SIG-M5 (cell line): ENCODE measurements at places on chromosomes 2 and 18.

DNA sequence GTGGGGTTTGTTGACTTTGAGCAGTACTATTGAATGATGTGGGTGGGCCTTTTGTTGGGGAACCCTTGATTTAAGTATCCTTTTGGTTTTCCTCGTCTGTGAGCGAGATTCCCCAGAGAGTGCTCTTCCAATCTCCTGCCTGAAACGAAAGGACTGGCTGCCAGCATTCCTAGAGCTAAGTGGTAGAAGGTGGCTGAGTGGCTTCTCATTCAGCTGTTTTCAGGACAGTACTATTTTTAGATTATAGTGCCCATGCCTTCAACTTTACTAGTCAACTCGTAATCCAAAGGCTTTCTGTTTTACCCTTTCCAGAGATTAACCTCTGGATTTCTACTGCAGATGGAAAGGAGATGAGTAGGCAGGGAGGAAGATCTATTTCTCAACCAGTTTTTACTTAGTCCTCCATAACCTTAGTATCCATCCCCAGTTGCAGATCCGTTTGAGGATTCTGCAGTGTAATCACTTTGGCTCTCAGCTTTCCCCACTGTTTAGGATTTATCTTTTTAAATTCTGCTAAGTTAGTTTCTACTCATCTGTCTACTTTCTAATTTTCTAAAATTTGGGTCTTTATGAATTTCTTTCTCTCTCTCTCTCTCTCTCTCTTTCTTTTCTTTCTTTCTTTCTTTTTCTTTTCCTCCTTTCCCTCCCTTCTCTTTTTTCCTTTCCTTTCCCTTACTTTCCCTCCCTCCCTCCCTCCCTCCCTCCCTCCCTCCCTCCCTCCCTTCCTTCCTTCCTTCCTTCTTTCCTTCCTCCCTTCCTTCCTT, 9.2 kb downstream of the SLC4A1AP start:
- DNase-seq, result no peak

GRCh38 chr2:54531558-54531957, 75.4 kb downstream of the SPTBN1 start:
- no peak for DNase-seq

GRCh38 chr2:237218756-237219155, 133.1 kb downstream of the COPS8 start:
- DNase-seq, result no peak

GRCh38 chr2:96501471-96501874, 3.7 kb downstream of the NEURL3 start:
- DNase-seq, result no peak

- no peak for DNase-seq
Observed at GRCh38 chr2:67719351-67719750, 322.2 kb downstream of the ETAA1 start.

GRCh38 chr2:171044416-171044815, 115.4 kb downstream of the GORASP2 start:
- no peak for DNase-seq

DNA sequence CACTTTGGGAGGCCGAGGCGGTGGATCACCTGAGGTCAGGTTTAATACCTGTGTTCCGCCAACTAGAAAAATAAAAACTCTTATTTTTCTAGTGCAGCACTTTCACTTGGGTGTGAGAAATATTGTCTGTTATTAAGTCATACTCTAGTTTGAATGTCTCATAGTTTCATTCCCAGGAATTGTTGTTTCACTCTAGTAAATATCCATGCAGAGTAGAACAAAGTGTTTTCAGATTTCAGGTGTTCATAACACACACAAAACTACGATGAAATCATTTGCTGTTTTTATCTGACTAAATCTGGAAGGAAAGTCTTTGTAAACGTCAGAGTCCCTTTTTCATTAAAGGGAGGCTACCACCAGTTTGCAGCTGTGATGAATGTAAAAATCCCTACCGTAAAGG, 4.0 kb downstream of the FAM117B start:
- DNase-seq, result no peak

DNA sequence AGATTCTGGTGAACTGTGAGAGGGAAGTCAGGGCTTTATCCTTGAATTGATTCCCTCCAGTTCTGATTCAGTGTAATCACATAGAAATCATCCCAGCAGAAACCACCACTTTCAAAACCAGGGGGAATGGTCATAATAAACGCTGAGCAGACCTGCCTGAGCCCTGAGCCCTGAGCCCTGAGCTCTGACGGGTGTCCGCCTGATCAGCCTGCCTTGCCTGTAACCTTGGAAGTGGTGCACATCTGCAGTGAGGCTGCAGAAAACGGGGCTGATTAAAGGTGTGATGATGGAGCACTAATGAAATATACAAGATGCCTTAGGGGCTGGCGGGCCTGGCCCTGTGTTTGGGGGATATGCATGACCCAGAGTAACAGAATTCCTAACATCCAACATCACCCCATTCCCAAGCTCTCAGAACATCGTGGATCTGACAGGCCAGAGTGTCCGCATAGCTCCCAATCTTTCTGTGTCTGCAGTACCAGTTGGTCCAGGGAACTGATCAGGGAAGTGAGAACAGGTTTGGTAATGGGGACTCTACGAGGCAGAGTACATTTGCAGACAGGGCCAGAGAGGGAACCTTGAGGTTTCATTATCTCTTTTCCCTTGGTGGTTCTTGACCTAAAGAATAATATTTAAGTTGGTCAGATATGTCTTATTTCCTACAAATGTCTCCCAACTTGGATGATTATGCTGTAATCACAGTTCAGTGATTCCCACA, 37.8 kb downstream of the KCTD18 start:
- DNase-seq, result no peak

DNA sequence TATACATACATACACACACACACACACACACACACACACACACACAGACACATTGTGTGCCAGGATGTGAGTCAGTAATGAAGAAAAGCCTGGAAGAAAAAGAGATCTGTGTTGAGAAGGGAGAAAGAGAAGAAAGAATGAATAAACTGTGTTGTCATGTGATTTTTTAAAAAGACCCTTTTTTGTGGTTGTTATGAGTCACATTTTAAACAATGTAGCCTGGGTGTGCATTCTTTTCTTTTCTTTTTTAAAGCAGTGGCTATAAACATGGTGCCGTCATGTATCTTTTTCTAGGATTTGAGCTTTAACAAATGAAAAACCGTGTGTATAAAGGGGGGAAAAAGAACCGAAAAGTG, 87.2 kb downstream of the NRP2 start:
- no peak for DNase-seq

DNA sequence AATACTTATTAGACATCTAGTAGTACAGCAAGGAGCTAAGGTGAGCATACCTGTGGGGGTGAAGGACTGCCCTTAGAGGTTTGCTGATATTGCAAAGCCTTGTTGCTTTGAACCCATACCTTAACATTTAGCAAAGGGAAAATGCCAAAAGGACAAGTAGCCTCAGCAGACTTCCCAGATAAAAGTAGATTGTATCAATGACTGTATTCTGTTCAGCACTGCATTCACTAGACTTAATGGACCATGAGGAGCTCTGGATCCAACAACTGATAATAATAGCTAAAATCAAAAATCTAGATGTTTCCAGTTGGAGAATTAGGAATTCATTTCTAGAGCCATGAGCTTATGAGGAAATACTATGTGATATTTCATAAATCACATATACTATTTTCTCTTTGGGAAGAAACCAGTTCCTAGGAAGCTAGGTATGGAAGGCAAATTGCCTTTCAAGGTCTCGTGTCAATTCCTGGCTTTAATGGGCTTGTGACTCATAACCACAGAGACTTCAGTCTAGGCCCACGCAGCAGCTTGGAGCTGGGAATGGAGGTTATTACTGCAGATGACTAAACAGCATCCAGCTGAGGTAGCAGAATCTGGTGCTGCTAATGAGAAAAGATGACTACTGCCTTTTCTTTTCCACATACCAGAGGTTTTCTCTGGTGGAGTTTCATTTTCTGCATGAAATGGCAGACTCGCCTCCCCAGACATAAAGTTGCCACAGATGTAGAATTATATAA, 191.2 kb upstream of the NABP1 start:
- no peak for DNase-seq
